ENCODE measurements at places on chromosomes 4 and X.
A peak's percentile ranks its signal among the peaks of the same experiment; 100 is the strongest.

DNA sequence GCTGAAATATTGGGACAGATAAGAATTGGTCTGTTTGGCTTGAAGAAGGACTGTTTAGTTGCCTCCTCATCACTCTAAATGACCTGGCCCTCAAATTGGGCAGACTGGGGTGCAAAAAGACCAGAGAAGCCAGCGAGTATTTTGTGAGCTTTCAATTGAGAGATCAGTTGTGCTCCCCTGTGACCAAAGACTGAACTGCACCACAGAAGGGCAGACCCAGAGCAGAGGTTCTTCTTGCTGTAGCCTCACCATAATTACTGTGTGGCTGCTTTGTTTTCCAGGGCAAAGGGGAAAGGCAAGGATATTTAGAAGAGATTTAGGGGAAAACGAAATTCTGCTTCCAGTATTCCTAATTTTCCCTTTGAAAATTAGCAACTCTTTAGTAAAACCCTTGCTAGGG is 104.0 kb upstream of the MBNL3 start:
- DNase-seq: peak; percentile 18

DNA sequence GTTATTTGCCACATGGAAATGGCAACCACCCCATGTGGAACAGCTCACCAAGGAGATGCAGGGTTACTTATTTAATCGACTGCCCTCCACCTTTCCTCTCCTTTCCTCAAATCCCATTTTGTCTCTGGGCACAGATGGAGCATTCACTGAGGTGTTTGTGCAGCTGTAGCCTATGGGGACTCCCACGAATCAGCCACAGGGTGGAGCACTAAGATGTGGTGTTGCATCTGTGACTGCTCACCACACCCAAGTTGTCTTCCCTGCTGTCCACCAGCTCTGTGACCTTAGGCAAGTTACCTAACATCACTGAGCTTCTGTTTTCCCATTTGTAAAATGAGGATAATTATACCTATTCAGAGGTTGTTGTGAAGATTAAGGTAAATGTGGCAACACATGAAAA is 252.4 kb upstream of the CPEB2 start:
- peak; percentile 39 for DNase-seq

DNA sequence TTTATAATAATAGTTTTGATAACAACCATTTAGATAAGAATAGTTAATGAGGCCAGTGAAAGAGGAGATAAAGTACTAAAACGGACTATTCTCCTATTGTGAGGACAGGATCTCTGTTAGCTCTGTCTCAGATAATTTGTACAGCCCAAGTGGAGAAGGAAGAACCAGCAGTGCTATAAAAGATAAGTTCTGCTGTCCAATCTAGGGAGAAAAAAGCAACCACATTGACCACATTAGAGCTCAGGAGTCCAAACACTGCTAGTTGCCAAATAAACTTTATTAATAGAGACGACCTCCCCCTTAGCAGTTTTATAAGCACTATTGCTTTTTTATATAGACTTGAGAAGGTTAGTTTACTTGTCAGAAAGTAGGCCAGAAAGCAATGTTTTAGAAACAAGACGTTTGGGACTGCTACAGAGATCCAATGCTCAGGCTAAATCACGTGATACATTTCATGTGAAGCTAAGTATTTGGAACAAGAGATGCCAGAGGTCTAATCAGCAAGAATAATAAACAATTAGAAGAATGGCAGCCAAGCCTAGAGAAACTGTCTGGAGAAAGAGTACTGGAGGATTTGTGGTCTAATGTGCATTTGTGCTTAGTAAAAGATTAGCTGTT is 15.9 kb downstream of the IL15 start:
- DNase-seq: no peak

DNA sequence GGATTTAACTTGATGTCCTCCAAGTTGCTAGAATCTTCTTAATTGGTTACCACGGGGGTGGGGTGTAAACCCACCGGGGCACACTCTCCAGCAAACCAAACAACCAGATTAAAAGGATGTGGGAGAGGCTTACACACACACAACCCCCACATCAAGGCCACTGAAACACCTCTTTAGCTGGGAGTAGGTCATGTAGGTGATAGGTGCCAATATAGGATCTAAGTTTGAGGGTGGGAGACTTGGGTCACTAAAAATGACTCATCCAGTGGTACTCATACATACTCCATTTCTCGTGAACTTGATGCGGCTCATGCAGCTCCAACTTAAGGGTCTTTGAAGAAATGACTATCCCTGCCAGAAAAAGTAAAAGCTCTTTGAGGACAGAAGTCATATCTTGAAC is 20.5 kb upstream of the CD40LG start:
- no peak for DNase-seq

DNA sequence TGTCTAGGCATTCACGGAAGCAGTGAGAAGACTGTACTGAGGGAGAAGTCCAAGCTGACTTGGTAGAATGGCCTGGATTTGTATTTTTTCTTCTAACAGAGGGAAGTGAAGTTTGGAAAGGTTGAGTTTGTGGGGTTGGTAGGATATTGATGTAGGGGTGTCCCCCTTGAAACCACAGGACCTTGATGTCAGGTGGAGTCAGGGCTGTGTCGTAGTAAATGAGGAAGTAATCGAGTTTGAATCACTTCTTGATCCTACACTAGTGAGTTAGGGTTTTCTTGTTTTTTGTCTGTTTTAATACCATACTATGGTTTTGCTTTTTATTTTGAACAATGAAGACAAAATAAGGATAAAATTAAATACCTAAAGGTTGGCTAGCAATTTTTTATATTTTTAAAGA is 30.1 kb upstream of the ANAPC4 start:
- no peak for DNase-seq

DNA sequence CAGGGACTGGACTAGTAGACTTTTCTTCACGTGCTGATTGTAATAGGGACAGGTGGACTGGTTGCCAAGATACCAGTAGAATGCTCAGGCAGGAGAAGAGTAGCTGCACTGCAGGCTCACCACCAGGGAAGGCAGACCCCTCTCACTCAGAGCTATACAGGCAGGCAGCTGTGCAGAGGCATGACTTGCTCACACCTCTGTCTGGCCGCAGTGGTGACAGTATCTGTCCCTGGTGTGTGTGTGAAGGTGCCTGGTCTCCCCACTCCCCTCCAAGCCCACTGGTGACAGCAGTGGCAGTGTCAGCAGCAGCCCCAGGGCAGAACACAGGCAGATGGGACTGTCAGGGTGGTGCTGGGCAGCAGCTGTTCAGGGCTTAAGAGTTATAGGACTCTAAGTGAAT is 140.7 kb downstream of the RPS6KA6 start:
- no peak for DNase-seq

- DNase-seq: no peak
These were observed 24.7 kb downstream of the MID2 start for GRCh38 chrX:107850422-107850765.

- no peak for DNase-seq
These were observed 216.8 kb downstream of the ANTXR2 start for GRCh38 chr4:79856196-79856595.

GRCh38 chr4:176189891-176190795 is 5.2 kb downstream of the SPATA4 start:
- DNase-seq: no peak

DNA sequence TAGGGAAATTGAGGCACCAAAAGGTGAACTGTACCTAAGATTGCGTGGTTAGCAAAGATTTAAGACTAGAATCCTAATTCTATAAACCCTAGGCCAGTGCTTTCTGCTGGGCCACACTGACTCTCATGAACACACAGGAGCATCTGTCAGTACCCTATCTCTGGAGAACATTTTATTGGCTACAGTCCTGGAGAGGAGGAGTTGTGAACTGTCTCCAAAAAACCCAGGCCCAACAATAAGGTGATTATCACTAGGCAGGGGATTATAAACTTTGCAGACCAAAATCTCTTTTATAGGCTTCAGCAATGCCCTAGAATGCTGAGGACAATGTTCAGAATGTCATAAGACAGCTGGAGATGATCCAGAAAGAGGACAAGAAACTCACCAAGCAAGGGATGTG is 24.1 kb downstream of the OPHN1 start:
- peak; percentile 42 for DNase-seq

DNA sequence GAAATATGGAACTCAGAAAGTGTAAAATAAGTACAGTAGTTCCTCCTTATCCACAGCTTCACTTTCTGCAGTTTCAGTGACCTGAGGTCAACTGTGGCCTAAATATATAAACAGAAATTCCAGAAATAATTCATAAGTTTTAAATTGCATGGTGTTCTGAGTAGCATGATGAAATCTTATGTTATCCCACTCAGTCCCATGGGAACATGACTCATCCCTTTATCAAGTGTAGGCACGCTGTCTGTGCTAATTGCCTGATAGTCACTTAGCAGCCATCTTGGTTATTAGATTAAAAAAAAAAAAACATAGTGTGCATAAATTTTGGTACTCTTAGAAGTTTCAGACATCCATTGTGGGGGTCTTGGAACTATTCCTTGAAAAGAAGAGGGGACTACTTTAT is 983.4 kb upstream of the ADGRL3 start:
- no peak for DNase-seq

- no peak for DNase-seq
These were observed 30.2 kb downstream of the TENM3 start for GRCh38 chr4:182273191-182273935.

- no peak for DNase-seq
These were observed 241.5 kb downstream of the FRAS1 start for GRCh38 chr4:78298618-78299017.

DNA sequence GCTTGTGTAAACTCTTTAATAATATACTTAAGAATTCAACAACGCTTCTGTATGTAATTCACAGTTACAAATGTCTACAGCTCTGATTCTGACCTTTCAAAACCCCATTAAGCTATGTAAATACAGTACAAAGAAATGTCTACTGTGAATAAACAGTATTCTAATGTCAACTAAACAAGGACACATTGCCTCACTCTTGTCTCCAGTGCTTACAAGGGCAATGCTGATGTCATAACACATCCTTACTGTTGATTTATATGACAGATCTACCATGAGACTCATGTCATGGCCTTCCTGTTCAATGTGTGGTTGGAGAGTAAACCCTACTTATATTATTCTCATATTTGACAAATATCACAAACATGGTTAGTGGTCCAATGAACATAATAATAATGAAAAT is 256.1 kb upstream of the ADGRL3 start:
- no peak for DNase-seq

DNA sequence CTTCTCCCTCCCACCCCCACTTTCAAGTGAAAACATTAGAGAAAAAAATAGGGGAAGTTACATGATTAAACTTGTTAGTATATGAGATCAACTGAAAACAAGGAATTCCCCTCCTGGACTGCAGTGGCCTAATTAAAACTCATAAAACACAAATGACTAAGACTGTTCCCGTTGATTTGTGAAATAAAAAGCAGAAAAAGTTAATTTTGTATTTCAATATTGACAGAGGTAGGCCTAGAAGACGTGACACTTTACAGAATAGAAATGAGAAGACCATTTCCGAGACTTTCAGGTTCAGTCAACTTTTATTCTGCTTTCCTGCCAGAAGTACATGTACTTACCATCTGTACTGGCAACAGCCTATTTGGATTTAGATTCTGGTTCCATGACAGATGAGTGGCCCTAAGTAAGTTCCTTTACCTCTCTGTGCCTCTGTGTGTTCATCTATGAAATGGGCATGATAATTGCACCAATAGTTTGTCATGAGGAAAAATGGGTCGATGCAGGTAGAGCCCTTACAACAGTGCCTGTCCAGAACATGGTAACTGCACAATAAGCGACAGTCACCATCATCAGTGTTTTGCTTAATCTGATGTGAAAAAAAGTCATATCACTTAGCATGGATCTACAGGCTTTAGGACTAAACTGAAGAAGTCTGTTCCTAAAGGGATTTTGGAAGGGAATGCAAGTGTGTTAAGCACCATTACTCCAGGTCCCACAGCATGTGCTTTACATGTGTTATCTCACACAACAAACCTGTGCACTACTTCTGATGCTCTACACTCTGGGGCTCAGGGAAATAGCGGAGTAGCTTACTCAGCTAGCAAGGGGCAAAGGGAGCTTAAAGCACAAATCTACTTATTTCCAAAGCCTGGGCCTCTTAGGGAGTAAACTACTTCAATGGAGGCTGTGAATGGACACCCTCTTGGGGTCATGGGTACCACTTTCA is 562.3 kb upstream of the DIPK2B start:
- no peak for DNase-seq

- no peak for DNase-seq
These were observed 152.2 kb downstream of the TACR3 start for GRCh38 chr4:103567591-103567990.

DNA sequence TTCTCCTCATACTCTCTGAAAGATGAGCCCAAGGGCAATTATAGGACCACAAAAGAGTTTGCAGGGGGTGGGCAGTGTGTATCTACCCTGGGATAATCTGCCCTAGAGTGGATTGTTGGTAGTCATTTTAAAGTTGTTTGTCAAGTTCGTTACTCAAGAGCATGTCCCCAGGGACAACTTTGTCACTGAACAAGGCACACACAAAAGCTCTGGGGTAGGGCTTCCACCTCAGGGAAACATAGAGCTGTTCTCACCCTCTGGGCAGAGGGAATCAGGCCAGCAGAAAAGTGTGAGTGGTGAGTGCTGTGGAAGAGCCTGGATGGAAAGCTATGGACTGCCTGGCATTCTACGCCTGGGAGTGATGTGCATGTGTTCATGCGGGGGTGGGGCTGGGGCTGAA is 23.3 kb upstream of the LEF1 start:
- DNase-seq: no peak

GRCh38 chr4:3128976-3129375 is 54.5 kb downstream of the HTT start:
- DNase-seq: no peak

DNA sequence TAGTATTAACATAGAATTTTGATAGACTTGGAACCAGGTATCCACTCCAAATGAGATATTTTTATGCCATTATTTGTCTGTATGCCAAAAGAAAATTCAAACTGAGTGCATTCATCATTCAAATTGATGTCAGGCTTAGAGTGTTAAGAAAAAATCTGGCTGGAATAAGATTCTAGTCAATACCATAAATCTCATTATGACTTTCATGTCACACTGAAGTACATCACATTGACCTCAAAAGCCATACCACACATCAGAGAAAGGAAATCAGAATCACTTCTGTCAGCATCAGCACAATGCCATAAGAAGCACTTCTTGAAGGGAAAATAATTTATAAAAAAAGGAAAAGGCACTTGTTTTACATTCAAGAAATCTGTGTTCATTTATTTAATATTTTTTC is 119.0 kb upstream of the BMP3 start:
- DNase-seq: no peak

GRCh38 chr4:111475666-111476065 is 669.6 kb upstream of the FAM241A start:
- DNase-seq: no peak

DNA sequence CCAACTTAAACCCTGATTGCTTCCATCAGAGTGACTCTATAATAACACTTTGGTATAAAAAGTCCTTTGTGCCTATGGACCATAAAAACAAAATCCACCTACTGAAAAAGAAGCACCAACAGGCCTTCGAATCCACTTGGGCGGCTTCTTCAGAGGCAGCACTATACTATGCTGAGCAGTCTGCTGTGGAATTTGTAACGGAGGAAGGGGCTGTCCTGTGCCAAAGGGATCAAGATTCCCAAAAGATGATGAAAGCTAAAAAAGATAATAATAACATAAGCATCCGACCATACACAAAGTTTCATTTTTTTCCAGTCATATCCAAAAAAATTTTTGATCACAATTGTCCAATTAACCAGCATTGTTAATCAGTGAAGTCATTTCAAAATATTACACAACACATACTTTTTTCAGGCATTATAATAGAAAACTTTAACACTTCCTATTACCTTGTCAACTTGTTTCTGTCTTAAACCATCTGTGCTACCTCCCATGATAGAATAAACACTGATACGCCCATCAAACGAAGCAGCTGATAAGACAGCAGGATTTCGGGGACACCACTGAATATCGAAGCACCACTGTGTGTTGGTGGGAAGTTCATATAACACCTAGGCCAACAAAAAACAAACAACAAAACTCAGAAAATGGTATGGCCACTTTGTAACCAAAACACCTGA is 24.1 kb downstream of the SEC31A start:
- DNase-seq: no peak
